Hematopoietic multipotent progenitor cell treated with erythropoietin and hydrocortisone succinate and interleukin-3 and kit ligand, for 8 days (in vitro differentiated cells): ENCODE measurements at places on chromosomes 12 and 14.

- no peak for DNase-seq
Measured at GRCh38 chr12:77229640-77230442, 164.5 kb upstream of the E2F7 start.

DNA sequence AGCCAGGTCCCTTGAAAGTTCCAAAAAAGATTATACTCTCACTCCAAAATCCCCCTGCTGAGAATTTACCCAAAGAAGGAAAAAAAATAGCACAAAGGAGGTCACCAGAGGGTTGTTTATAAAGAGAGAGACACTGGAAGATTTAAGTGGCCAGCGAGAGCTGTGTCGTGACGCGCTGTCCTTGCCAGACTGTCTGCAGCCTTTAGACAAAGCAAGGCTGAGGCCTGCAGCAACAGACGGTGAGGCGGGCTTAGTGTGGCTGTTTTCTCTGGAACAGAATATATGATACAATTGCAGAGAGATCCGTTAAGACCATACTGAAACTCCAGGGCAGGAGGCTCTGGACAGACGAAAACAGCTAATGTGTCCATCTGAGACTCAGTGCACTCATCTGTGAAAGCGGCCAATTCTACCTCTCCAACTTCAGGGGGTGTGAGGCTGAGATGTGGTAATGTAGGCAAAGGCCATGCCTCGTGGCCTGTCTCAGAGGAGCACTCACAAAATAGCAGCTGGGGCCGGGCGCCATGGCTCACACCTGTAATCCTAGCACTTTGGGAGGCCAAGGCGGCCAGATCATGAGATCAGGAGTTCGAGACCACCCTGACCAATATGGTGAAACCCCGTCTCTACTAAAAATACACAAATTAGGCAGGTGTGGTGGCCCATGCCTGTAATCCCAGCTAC is 36.2 kb downstream of the ANAPC7 start:
- no peak for DNase-seq

- DNase-seq, result peak; percentile 60
Measured at GRCh38 chr14:64761441-64762043, 57.3 kb downstream of the PLEKHG3 start.

- DNase-seq, result no peak
Measured at GRCh38 chr12:8549381-8549780, 8.7 kb upstream of the CLEC4E start.

GRCh38 chr14:84998216-84998615 is 531.7 kb upstream of the FLRT2 start:
- no peak for DNase-seq

GRCh38 chr12:103688376-103689063 is 101.4 kb downstream of the STAB2 start:
- DNase-seq, result no peak

- no peak for DNase-seq
Measured at GRCh38 chr14:65320661-65321308, 91.7 kb upstream of the FUT8 start.

- DNase-seq, result peak; percentile 98
Measured at GRCh38 chr14:73741386-73741875, 27.2 kb upstream of the PNMA1 start.

DNA sequence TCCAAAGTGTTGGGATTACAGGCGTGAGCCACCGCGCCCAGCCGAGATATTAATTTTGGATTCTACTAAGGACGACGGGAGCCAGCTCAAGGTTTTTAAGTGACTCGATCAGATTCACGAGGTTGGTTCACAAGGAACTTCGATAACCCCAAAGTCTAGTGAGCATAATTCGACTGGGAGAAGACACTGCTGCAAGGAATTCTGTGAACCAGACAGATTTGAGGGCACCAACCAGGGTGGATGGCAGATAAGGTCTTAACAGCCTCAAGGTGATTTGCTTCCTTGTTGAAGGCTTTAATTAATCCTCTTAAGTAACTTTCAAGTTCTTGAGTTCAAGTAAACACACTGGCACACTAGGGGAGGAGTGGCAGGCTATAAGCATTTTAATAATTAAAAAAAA is 1.1 kb upstream of the KLHDC2 start:
- DNase-seq, result no peak

- DNase-seq, result no peak
Measured at GRCh38 chr12:30570211-30570890, 125.3 kb downstream of the IPO8 start.

DNA sequence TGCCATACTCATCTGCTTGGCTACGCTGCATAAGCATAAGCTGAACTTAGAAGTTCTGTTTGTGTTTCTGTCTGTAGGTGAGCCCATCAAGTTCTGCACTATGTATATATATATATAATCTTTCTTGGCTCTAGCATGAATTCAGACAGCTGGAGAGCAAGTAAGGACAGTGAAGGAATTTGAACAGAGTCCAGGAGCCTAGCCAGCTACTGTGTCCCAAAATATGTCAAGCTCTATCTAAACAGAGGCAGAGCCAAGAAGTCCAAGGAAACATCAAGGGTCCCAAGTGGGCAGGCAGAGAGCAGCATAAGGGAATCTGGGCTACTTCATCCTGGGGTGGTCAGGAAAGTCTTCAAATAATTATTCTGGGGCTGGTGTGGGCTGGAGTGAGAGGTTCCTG is 118.5 kb upstream of the NPAS3 start:
- no peak for DNase-seq

DNA sequence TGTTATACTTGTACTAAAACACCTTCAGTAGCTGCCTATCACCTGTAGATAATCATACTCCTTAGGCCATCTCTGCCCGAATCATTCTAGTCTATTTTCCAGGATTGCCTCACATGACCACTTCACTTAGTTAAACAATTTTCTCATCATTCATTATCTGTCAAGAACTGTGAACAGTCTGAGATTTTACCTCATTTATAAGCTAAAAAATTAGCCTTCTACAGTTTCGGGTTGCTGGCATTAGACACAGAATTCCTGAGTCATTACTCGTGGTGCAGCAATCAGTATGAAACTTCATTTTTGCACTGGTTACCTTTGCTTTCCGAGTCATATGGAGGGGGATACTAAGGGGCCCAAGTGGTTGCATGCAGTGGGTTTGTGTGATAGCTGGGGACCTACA is 57.6 kb upstream of the OTOGL start:
- no peak for DNase-seq

DNA sequence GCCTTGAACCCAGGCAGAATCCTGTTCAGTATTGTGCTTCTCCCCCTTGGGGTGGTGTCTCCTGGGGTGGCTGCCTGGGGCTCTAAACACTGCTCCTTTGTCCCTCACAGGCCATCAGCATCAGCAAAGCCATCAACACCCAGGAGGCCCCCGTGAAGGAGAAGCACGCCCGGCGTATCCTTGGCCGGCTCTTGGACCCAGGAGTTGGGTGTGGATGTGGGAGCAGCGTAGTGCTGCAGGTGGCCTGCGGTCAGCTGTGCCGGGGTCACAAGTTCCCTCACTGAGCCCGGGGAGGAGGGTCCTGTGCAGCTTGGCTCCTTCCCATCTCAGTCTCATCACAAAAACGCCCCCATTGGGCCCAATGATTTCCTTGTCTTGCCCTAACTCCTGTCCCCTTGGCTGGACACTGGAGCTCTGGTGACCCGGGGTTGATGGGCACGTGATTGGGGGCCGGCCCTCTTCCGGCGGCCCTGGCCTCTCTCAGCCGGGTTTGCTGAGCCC is 12.7 kb downstream of the HIP1R start:
- no peak for DNase-seq

GRCh38 chr12:62919838-62920237 is 15.1 kb downstream of the PPM1H start:
- DNase-seq, result peak; percentile 86

- peak; percentile 67 for DNase-seq
Measured at GRCh38 chr12:116142936-116143898, 134.3 kb downstream of the MED13L start.

DNA sequence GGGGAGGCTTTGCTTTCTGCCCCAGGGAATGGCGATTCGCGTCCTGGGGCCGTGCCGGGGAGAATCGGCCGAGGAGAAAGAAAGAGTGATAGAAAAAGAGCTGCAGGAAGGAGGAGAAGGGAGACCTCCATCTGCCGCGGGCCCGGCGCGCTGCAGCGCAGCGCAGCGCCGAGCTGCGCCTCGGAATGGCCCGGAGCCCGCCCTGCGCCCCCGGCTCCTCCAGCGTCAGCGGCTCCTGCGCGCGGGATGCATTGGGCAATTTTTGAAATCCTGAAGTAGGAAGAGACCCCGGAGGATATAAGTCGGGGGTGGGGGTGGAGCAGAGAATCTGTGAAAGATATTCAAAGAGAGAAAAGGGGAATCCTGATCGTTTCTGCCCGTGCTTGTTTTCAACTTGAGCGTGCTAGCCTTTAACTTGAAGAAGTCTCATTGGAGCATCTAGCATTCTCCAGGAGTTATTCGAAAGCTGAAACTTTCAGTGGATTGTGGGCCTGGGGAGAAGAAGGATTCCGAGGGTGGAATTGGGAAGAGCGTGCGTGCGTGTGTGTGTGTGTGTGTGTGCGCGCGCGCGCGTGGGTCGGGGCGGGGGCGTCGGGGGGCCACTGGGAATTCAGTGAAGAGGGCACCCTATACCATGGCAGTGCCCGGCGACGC is 441 bp downstream of the PDE3A start:
- DNase-seq, result no peak

DNA sequence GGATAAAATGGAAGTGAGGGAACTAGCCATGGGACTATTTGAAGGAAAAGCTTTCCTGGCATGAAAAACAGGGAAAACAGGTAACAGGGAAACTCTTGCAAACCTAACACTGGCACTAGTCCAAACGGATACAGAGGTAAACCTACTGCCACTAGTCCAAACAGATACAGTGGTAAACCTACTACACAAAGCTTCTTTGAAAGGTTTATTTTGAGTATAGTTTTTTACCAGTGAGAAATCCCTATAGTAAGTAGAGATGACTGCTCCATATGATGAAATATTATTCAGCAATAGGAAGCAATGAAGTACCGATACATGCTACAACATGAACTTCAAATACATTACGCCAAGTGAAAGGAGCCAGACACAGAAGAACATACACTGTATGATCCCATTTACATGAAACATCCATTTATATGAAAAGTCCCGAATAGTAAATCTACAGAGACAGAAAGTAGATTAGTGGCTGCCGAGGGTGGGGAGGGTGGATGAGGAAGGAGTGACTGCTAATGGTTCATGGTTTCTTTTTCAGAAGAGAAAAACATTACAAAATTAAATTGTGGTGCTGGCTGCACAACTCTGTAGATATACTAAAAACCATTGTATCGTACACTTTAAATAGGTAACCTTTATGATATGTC is 25.5 kb downstream of the SPTLC2 start:
- DNase-seq, result no peak

GRCh38 chr14:54435500-54435981 is 5.6 kb downstream of the CNIH1 start:
- DNase-seq, result peak; percentile 82

DNA sequence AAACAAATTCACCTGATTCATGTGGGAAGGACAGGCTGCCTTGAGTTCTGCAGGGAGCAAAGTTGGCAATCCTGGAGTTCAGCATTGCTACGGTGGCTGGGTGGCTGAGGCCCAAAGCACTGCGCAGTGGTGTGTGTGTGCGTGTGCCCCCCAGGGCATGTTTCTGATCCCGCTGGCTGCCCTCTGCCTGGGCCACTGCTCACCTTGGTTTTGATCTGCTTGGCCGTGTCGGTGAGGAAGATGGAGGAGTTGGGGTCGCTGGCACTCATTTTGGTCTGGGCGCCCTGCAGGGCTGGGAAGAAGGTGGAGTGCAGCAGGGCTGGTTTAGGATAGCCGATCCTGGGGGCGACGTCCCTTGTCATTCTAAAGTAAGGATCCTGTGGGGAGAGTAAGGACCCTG is 19.1 kb downstream of the SLC25A47 start:
- no peak for DNase-seq

- DNase-seq, result no peak
Measured at GRCh38 chr14:88879022-88879421, 54.6 kb downstream of the TTC8 start.

GRCh38 chr12:14313379-14314138 is 51.9 kb upstream of the ATF7IP start:
- no peak for DNase-seq

GRCh38 chr12:71872401-71872800 is 32.8 kb downstream of the TBC1D15 start:
- no peak for DNase-seq

DNA sequence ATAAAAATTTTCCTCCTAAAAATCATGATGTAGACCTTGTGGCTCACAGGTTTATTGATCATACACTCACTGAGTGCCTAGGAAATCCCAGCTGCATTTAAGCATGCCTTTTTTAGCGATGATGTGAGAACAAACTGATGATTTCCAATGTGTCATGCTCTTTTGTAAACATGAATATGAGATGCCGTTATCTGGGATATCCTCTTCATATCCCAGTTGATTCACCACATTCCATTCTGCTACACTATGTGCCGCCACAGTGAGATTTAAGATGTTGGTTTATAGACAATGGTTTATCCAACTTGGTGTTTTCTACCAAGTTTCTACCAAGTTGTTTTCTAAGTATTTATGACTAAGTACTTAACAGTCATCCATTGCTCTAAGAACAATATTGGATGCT is 5.2 kb downstream of the OR4E1 start:
- no peak for DNase-seq

GRCh38 chr14:105529319-105529568 is 2.9 kb downstream of the TMEM121 start:
- DNase-seq, result no peak
